GM13977 (cell line): ENCODE measurements at places on chromosomes 16 and 17.

- DNase-seq: no peak
These were observed 27.7 kb downstream of the CNTROB start for GRCh38 chr17:7959503-7960253.

GRCh38 chr16:3118204-3118790 lies 5.9 kb downstream of the ZNF205 start:
- no peak for DNase-seq

- DNase-seq: no peak
These were observed 16.0 kb upstream of the SOX9 start for GRCh38 chr17:72104863-72105234.

DNA sequence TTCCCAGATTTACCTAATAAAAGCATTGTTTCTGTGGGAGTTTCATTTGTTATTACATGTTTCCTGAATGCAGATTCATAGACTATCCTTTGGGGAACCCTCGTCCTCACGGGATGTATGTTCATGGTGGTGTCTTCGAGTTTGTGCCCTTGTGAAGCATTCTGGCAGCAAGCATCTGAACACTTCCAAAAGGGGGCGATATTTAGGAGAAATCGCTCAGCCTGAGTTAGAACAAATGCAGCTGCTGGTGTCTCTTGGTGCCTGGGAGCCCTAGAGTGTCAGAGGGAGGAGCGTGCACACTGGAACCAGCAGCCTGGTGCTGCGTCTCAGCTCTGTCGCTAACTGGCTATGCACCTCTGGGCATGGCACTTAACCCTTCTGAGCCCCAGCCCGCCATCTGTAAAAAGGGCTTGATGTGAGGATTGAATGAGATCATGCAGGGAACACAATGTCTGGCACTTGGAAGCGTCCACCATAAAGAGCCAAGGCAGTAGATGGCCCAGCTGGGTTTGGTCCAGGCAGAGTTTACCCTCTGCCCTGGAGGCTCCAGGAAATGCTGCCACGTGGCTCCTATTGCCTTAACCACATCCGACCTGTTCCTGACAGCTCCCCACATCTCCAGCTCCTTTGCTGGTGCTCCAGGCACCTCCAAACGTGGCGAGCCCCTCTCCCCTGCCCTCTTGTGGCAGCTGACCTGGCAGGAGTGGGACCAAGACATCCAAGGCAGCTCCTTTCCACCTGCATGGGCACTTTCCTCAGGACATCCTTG lies 25.0 kb upstream of the C16orf78 start:
- DNase-seq: no peak

GRCh38 chr16:5461574-5461973 lies 364.0 kb upstream of the EEF2KMT start:
- no peak for DNase-seq

DNA sequence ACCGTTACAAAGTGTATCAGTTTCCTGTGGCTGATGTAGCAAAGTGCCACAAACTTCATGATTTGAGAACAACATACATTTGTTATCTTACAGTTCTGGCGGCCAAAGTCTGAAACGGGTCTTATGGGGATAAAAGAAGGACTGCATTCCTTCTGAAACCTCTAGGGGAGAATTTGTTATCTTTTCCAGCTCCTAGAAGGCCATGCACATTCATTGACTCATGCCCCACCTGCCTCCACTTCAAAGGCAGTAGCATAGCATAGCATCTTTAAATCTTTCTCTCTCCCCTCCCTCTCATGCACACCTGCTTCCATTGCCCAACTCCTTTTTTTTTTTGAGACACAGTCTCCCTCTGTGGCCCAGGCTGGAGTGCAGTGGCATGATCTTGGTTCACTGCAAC lies 190.7 kb upstream of the DYNLRB2 start:
- DNase-seq: no peak

DNA sequence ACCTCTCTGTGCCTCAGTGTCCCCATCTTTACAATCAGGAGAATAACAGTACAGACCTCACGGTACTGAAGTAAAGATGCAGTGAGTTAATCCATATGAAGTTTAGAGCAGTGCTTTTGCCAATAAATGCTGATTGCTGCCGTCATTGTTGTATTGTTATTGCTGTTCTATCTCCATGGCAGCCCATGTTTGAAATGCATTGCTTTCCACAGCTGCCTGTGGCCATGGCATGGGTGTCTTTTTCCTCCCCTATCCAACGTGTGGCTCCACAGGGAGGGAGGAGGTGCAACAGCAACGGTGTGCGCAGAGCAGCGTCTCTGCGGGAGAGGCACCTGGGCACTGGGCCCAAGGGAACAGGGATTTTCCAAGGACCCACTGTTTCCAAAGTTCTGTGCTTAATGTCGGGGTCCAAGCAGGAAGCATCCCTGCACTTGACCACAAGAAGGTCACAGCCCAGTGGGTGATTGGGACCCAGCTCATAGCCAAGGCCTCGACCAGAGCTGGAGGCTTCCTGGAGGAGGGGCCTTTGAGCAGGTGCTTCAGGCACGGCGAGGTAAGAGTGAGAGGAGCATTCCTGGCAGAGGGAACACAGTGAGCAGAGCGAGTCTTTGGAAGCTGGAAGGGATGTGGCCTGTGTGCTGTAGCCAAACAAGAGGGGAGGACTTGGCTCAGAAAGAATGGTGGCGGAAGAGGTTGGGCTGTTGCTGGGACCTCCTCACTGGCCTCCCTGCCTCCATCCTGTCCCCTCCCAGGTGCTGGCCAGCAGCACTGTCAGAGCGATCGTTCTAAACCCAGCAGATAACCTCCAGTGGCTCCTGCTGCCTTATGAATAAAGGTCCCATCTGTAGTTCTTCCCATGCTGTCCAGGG lies 3.9 kb downstream of the RAI1 start:
- no peak for DNase-seq

DNA sequence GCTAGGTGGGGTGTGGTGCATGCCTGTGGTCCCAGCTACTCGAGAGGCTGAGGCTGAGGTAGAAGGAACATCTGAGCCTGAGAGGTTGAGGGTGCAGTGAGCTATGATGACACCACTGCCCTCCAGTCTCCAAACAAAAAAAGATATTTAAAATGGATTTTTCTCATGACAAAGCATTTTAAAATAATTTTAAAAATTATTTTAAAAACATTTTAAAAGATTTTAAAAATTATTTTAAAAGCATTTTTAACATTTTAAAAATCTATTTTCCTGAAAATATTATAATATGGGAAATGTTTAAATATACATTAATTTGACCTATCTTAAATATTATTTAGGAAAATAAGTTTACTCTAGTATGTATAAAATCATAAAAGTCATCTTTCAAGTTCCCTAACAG lies 26.8 kb downstream of the MED13 start:
- DNase-seq: no peak

DNA sequence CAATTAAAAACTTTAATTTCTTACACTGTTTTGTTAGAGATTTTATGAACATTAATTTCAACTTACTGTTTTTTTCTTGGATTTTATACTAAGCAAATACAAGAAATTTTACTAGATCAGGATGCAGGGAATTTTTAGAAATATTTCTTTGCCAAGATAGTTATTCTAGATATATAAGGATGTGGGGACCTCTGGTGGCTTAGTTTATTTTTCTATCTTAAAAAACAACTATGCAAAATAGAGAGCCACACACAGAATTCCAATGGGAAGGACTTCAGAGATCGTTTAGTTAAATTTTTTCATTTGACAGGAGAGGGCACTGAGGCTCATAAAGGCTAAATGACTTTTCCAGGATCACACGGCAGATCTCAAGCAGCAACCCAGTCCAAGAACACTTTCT lies 23.0 kb upstream of the CAPNS2 start:
- DNase-seq: no peak

DNA sequence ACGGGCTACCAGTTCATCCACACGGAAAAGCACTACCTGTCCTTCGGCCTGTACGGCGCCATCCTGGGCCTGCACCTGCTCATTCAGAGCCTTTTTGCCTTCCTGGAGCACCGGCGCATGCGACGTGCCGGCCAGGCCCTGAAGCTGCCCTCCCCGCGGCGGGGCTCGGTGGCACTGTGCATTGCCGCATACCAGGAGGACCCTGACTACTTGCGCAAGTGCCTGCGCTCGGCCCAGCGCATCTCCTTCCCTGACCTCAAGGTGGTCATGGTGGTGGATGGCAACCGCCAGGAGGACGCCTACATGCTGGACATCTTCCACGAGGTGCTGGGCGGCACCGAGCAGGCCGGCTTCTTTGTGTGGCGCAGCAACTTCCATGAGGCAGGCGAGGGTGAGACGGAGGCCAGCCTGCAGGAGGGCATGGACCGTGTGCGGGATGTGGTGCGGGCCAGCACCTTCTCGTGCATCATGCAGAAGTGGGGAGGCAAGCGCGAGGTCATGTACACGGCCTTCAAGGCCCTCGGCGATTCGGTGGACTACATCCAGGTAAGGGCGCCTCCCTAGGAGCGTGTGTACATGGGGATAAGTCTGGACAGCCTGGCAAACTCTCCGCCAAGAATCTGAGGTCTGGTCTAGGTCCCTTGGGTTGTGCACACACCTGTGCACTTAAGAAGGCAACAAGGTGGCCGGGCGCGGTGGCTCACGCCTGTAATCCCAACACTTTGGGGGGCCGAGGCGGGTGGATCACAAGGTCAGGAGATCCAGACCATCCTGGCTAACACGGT lies 4.2 kb downstream of the HAS3 start:
- DNase-seq: no peak

DNA sequence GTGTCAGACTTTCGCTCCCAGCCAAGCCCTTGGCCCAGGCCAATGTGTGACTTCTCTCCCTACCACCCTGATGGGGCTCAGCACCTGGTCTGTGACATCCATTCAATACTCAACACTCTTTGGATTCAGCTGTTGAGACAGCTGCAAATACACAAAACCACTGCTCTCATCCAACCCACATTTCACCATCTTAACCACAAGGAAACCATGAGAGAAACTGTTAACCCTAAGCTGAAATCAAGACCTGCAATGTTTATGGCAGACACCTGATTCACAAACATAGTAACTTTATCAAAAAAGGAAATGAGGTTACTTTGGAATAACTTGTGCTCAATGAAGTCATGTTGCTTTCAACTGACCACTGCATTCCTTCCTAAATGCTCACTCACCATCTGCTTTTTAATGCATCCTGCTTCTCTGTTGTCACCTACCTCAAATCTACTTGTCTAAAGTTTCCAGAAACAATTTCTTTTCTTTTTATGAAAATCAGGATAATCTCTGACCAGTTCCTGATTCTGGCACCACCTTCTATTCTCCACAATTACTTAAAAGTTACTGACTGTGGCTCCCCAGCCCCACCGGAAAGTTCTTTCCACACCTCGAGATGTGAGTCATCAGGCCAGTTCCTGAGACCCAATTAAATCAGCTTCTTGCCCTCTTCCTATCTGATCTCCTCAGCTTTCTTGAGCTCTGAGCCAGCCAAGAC lies 88.2 kb downstream of the NOG start:
- DNase-seq: no peak
